ENCODE measurements at places on chromosomes 6 and 20.

- no peak for DNase-seq
These were observed 381.9 kb upstream of the EPHA7 start for GRCh38 chr6:93801101-93801847.

GRCh38 chr20:9177278-9177677 is 108.4 kb downstream of the PLCB4 start:
- no peak for DNase-seq

DNA sequence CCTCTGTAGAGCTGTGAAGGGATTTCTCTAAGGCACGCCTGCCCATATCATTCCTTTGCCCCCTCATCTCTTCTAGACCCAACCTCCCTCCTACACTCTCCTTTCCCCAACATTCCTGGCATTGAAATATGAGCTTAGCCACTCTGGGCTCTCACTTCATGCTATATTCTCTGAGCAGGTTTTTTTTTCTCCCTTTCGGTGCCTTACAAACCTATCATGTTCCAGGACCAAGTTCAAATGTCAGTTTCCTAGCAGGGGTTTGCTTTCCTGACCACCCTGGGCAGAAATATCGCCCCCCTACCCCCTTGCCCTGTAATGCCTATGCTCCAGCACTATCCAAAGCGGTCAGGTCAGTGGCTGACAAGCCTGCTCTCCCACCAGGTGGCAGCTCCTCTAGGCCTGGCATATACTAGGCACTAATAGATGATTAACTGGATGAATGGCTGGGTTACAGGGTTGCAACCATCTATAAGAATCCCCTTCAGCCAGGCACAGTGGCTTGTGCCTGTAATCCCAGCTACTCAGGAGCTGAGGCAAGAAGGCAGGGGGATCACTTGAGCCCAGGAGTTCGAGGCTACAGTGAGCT is 25.7 kb upstream of the AAR2 start:
- no peak for DNase-seq

DNA sequence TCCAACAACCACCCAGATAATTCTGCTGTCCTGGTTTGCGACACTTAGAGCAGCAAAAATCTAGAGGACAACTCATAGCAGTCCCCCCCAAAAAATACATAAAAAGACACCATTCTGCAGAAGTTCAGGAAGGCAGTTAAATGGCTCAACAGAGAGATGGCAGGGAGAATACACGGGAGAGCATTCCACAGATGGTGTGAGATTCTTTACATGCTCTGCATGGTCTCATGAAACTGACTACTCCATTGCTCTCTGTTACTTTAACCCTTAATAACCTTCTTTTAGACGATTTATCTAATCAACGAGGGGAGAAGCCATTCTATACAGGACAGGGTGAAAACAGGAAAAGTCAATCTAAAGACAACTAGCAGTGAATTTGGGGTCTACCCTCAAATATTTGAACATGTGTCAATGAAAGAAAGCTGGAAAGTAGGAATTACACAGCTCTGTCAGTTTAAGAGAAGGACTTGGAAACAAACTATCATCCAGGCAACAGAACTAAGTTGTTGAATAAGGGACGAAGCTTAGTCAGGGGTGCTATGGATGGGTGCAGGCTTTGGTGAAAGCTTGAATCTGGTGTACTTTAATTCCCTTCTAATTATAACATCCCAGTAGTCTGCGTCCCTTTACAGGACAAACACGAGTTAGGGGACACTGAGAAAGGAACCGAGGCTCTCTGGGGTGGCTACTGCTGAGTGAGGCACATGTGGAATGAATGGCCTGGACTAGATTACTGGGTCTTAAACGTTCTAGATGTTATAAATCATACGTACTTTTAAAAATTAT is 5.1 kb downstream of the PERP start:
- no peak for DNase-seq

DNA sequence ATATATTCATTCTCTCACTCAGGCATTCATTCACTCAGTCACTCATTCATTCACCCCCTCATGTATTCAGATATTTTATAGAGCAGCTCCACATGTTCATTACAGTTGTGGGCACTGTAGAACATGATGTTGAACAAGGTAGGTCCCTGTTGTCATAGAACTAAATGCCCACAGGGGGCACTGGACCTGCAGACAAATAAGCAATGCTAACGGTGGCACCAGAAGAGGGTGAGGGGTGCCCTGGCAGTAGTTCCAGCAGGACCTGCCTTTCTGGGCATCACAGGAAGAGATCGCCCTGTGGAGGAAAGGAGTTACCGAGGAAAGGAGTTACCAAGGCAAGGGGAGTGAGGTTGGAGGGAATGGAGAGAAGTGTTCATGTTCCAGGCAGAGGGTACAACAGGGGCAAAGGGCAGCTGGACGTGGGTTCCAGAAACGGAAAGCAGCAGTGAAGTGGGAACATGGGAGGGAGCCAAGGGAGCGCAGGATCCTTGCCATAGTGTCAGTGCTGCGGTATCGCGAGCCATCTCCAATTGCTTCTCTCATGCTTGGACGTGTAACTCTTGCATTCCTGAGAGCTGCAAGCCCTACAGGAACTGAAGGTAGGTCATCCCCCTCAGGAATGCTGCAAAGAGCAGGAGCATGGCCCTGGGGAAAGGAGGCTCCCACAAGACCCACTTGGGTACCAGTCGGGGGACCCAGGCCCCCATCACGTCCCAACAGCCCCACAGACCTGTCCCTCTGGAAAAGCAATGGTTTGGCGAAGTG is 128.2 kb downstream of the EDN3 start:
- DNase-seq: no peak

- DNase-seq: no peak
These were observed 79.4 kb downstream of the FOXO3 start for GRCh38 chr6:108640104-108640503.

DNA sequence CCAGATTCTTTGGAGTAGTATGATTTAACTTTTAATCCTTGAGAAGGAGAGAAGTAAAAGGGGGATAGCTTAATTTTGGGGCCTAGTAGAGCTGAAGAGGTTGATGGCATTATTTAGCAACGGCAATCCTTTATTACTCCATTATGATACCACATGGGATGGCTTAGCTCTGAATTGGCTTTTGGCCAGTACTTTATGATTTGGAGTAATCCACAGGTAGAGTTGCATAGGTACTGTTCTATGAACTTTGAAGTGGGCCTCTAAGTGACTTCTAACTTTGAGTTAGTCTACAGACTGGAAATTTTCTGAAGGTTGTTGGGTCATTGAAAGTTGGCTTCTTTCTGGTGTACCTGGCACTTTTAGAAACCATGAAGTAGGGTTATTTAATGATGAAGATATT is 11.6 kb downstream of the YWHAB start:
- no peak for DNase-seq

GRCh38 chr20:17480696-17481095 is 50.5 kb downstream of the BFSP1 start:
- no peak for DNase-seq

GRCh38 chr6:12640438-12640837 is 76.1 kb upstream of the PHACTR1 start:
- no peak for DNase-seq

DNA sequence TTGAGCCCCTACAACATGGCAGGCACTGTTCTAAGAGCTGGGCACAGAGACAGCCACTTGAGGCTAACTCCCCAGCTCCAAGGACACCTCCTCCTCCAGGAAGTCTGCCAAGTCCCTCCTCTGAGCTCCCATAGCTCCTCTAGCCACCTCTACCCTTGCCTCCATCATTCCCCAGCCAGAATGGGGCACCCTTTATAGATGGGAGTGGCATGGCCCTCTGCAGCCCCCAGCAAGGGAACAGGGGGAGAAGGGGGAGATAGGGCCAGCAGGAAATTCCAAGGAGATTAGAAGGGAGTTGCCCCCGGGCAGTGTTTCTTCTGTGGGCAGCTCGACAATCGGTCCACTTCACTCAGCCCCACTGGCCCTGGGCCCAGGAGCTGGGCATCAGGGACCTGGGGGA is 19.7 kb upstream of the TLDC2 start:
- no peak for DNase-seq

DNA sequence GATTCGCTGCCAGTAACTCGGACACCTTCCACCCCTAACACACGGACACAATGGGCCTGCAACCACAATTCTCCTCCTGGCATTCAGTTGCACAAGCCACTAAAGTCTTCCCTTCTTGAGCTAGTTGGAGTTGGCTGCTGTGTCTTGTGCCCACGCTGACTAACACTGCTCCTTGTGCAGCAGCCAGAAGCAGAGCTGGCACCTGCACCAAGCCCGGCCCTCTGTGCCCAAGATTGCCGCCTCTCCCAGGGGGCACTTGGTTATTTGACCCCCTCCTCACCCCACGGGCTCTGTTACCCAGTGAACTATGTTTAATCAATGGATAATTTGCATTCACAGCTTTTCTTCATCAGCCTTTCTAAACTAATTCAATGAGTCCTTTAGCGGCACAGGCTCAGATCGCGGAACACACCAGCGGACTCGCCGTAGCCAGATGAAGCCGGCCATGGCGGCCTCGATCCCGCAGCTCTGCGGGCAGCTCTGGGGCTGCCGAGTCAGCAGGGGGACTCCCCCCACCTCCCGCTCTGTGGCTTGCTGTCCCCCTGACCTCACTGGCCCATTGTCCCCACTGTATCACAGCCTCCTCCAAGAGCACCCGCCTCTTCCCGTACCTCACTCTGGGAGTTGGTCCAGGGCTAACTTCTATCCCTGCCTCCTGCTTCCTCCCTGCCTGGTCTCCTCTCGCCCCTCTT is 94.8 kb upstream of the AFDN start:
- DNase-seq: no peak

DNA sequence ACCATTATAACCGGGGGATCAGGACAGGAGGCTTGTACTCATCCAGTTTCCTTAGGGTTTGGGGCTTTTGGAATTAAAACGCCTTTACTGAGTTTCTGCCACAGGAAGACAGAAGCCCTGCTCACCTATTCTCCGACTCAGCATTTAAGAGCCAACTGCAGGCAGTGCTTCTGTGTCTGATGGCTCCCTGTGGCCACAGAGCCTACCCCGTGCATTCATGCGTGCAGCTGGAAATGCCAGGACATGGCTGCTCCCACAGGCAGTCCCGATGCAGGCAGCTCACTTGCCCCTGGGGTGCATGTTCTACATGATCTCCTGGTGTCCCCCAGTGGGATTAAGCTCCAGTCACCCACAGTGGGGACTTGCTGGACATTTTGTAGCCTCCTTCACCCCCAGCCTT is 22.2 kb downstream of the ZNF831 start:
- DNase-seq: no peak

DNA sequence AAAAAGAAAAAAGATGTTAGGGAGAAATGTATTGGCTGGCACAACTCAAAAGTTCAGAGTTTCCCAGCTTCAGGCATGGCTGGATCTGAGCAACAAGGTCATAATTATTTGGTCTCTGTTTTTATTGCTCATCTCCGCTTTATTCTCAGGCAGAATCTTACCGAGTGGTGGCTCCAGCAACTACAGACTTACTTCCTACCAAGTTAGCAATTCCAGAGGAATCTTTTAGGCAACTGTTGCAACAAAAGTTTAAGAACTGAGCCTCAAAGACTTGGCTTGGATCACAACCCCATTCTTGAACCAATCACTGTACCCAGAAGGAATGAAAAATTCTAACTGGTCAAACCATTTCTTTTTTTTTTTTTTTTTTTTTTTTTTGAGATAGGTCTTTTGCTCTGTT is 35.5 kb upstream of the NCOA3 start:
- no peak for DNase-seq

DNA sequence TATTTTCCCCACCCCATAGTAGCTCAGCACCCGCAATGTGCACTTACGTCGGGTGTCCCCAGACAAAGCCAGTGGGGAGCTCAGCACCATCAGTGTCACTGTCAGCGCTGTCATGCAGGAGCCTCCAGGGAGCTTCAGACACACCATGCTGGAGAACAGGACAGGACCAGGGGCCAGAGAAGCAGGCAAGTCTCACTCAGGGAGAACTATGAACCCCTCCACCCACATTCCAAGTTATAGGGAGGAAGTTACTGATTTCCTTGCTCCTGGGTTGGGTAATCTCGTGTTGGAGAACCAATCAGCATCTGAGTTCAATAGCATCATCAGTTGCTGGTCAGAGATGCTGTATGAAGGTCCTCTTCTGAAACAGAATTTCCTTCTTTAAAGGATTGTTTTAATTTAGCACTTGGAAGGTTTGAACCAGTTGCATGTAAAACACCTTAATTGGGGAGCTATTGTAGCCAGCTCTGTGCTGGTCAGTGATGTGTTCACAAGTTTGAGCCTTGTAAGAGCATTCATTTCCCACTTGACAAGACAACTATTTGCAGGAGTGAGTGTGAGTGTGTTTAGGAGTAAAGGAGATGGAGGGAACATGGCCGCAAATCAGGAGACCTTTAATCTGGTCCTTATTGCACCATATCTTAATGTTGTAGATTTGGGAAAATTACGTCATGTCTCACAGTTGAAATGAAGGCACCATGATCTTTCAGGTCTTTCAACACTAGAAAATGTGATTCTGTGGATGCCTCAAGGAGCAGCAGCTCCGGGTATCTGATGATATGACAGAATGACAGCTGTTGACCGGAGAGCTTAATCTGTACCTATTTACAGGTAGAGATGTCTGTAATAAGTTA is at the start of gene HLA-DRB1:
HLA-DRB1 (minus strand) TSS at position 253 of the 854 bp plus-strand sequence; CDS start at position 147, 106 bp downstream.
- DNase-seq: no peak

- no peak for DNase-seq
These were observed 5.1 kb downstream of the TP53RK start for GRCh38 chr20:46683939-46684750.

DNA sequence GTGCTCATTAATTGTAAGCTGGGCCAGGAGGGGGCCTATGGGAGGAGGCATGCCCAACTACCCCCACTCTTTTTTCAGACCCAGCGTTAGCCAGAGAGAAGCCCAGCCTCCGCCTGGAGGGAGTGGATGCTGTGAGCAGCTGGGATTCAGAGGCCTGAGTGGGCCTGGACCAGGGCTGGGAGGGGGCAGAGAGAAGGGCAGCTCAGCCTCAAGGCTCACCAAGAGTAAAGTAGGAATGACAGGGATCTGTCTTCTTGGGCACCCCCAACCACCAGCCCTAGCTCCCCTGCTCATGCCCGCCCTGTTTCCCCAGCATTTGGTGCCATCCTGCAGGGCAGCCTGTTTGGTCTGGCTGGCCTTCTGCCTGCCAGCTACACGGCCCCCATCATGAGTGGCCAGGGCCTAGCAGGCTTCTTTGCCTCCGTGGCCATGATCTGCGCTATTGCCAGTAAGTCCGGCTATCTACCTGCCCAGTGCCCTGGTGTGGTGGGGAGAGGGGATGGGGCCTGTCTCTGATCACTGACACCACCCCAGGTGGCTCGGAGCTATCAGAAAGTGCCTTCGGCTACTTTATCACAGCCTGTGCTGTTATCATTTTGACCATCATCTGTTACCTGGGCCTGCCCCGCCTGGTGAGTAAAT is 6.8 kb downstream of the SLC29A1 start:
- DNase-seq: no peak

DNA sequence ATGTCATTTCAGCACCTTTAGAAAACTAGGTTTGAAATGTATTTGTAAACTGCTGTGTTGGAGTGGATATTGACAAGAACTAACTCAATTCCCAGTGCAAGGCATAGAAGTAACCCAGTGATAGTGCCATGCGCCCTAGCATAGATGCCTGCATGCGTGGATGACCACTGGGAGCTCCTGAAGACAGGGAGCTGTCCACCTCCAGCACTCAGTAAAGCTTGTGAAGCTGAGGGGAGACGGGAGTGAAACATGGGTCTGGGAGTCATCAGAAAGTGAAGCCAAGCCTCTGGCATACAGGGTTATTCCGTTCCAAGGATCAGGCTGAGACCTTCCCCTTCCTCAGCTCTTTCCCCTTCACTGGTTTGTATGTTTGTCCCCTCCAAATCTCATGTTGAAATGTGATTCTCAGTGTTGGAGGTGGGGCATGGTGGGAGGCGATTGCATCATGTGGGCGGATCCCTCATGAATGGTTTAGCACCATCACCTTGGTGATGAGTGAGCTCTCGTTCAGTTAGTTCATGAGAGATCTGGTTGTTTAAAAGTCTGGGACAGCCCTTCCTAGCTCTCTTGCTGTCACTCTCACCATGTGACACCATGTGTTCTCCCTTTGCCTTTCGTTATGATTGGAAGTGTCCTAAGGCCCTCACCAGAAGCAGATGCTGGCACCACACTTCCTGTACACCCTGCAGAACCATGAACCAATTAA is 146.5 kb upstream of the FERMT1 start:
- no peak for DNase-seq
